ENCODE measurements at places on chromosomes 3 and 15.

GRCh38 chr3:59531066-59531745 lies 481.4 kb upstream of the CFAP20DC start:
- DNase-seq: no peak

- DNase-seq: no peak
Observed at GRCh38 chr15:85993116-85993515, 86.6 kb upstream of the AGBL1 start.

DNA sequence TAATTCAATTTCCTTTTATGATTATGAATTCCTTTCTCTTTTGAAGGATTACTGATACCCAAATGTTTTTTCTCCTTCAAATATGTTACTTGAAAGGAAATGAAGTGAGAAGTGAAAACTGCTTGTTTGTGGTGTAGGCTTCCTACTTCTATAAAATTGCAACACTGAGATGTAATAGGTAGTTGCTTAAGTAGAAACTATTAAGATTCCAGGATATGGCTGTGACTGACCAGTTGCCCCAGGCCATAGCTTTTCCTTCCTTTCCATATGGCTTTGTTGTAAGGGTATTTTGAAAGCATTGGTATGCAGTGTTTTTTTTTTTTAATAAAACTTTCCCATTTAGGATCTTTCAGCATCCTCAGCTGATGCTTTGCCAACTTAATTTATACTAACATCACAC lies 28.5 kb downstream of the DNAJC13 start:
- no peak for DNase-seq

DNA sequence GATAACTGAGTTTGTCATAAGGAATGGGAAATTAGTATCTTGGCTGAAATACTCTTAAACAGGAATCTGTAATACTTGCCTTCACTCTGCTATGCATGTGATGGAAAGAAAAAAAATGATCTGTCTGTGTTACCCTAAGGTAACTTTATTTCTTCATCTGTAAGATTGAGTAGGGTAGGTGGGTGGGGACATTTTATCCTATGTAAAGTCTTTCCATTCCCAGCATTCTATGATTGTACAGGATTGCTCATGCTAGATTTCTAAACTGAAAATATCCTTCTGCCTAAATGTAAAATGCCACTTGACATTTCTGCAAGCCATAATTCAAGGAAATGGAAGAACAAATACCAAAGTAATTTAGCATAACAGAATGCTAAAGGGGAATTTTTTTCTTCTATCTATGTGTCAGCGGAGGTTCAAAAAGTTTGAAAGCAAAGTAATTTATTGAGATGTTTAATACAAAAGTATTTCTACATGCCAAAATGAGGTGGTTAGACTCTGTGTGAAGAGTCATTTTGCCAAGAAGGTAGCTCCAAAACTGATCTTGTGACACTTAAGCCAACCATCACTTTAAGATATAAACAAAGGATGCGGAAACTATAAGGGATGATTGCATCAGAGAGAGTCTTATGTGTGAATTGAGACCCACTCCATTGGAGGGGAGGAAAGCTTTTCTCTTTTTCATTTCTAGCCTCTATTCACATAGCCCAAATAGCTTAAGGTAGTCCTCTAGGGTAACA lies 46.6 kb upstream of the SERPINI2 start:
- DNase-seq: no peak

- DNase-seq: no peak
Observed at GRCh38 chr3:155995525-155996370, 124.6 kb upstream of the KCNAB1 start.

DNA sequence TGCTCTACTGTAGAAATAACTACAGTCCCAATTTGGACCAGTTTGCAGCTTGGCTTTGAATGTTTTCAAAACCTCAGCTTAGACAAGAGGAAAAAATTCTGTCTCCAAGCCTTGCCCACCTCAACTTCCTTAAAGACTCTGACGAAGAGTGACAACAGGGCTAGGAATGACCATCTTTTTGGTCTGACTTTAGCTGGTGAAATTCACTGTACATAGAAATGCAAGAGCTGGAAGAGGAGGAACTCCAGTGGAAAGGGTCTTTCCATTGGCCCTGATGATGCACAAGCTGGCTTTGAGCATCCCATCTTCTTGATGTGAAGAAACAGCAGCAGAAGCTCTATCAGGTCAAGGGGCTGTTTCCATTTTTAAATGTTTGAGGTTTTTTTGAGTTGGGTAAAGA lies 22.7 kb upstream of the SH3BP5 start:
- DNase-seq: no peak

DNA sequence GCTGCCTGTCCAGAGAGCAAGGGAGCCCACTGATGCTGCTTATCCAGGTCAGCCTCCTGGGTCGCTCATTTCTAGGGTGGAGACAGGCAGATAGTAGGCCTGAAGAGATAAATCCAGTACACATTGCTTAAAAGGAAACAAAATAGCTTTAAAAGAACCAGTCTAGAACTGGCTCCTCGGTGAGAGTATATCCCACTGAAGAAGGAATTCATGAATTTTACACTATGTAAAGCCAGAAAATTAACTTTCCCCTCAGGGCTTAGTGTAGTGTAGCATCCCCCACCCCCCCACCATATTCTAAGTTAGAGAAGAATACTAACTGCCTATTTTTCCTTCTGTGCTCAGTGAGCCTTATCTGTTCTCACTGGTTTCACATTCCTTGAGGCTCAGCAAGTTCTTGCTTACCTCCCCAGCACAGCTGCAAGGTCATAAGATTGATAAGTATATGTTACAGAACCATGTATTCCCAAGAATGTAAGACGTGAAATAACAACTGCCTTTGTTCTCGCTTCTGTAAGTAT lies 30.5 kb upstream of the NOX5 start:
- DNase-seq: no peak

DNA sequence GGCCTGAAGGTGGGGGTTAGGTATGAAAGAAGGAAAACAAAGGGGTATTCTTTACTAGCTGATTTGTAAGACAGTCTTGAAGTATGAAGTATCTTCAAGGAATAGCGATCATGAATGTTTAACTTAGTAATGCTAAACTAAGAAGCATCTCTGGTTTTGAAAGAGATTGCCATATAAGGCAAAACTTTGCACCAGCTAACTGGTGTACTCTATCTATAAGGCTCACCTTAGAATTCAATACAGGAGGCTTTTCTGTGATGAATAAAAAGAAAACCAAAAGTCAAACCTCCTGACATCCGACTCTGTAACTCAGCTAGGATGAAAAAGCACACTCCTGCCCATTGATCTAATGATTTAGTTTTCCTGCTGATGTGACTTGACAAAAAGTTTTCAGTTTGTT lies 54.7 kb downstream of the FOXP1 start:
- no peak for DNase-seq

DNA sequence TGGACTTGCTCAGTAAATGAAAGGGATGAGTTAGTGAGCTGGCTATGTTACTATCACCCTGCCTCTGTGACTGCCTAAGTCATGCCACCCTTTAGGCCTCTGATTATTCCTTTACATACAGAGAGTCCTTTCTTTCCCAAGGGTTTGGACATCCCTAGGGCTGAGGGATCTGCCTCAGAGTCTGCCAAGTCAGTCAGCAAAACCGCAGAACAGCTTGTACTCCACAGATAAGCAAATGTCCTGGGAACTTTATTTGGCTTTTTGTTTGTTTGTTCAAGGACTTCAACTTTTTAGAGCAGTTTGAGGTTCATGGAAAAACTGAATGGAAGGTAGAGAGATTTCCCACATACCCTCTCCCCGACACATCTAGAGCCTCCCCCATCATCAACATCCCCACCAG lies 82.6 kb upstream of the TRIM42 start:
- no peak for DNase-seq

DNA sequence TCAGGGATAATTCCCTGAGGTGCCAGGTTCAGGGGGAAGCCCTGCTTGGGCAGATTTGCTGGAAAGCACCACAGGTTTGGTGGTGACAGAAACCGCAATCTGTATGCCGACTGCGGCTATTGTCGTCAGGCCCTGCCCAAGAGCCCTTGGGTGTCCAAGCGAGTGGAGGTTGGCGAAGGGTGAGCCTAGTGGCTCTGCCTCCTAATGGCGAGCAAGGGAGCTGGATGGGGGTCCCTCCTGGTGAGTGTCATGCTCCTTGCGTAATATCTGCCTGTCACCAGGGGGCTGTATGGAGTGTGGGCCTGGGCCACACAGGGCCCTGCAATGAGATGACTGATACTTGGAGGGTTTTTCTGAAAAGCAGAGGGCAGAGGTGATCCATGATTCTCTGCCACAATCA lies 101.6 kb downstream of the EPHB1 start:
- no peak for DNase-seq

- DNase-seq: no peak
Observed at GRCh38 chr3:9879830-9880549, at the start of gene CIDEC. Gene CIDEC (minus strand): TSS chr3:9880253. CDS start chr3:9878486, 1,767 bp downstream.

DNA sequence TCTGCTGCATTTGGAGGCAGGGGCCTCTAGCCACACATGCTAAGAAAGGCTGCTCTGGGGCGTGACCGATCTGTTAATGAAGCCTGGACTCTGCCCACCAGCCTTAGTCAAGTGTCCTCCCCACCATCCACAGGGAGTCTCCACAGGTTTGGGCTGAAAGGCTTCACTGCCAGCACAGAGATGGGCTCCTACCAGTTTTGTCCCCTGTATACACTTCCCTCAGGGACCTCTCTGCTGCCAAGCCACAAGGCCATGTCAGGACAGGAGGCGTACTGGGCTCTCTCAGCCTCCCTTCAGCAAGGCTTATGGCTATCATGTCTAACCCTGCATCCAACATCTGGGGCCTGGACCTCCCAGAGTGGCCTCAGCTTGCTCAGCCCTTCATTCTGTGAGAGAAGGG lies 23.5 kb downstream of the KIF9 start:
- no peak for DNase-seq

DNA sequence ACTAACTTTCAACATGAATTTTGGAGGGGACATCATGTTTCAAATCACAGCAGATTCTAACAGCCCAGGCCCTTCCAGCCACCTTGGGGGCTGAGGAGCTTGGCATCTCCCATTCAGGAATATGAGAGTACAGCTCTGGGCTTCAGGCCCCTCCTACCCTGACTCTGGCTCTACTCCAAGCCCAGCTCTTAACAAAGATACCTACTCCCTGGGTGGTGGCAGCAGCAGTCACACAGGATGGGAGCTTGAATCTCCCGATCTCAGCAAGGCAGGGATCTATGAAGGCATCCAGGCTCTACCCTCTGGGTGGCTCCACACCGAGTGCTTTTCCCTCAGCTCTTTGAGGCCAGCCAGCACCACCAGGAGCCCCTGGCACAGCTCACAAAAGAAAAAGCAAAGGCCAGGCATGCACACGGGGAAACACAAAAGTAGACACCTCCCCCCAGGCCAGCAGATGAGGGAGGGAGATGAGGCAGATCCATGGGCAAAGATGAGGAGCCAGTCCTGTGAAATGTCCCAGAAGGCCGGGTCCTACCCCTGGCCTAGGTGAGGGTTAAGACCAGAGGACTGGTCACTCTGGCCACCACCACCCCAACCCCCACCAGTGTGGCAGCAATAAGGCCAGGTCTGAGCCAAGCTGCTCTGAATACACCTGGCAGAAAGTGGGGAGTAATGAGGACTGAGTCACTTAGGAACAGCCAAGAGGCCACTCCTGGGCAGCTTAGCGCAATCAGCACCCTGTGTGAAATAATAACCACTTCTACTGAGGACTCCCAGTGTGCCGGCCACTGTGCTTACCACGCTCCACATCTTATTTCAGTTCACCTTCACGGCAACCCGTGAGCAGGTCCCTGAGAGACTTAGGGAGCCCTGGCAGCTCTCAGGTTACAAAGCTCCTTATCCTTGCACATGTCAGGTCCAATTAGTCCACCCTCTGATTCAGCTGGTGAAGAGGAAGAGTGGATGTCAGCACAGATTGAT lies 24.3 kb downstream of the PLA2G4F start:
- no peak for DNase-seq

GRCh38 chr3:129890125-129890524 lies 3.4 kb downstream of the TMCC1 start:
- DNase-seq: peak; percentile 27

- peak; percentile 87 for DNase-seq
Observed at GRCh38 chr3:48400824-48401433, 28.9 kb downstream of the FBXW12 start.

- peak; percentile 27 for DNase-seq
Observed at GRCh38 chr3:149494022-149494758, 19.7 kb downstream of the TM4SF4 start.

DNA sequence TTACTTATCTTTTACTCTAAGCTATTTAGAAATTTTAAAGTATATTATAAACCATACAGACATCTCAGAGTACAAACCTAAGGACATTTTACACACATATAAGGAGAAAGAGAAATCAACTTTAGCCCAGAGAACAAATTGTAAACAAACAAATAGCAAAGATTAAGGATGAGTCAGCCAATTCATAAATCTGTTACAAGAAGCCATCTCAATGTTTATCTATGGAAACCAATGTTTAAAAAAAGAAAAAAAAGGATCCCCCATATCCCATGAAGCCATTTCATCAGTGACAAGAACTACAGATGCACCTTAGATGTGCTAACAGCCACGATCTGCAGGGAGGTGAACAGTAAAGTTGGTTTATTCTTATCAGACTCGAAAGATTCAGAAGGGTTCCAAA lies 437.1 kb downstream of the SHQ1 start:
- DNase-seq: no peak

DNA sequence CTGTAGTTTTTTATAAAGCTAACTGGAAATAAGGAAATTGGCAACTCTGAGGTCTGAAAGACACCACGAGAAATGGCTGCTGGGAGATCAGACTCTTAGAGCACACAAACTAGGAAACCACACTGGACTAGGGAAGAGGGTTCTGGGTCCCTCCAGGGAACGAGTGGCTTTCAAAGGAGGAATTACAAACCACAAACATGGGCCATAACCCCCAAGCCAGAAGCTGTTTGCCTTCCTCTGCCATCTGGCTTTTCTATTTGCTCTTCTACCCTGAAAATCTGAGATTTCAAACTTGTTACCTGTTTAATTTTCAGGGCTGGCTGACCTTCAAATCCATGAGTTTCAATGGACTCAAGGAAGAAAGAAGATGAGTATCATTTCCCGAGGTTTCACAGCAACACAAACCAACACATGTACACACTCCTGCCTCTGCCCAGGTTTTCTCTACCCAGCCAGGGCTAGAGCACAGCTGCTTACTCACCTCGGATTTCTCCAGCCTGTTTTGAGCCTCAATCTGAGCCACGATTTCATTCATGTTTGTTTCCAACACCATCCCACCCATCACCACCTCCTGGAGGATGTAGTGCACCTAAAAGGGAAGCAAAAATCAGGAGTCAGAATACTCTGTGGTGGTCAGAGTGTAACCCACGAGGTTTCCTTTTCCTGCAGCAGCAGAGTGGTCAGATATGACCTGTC lies 22.6 kb upstream of the ANPEP start:
- no peak for DNase-seq

Measured in GM19239 (cell line).